ENCODE measurements at places on chromosomes 11 and 22.
A peak's percentile ranks its signal among the peaks of the same experiment; 100 is the strongest.

DNA sequence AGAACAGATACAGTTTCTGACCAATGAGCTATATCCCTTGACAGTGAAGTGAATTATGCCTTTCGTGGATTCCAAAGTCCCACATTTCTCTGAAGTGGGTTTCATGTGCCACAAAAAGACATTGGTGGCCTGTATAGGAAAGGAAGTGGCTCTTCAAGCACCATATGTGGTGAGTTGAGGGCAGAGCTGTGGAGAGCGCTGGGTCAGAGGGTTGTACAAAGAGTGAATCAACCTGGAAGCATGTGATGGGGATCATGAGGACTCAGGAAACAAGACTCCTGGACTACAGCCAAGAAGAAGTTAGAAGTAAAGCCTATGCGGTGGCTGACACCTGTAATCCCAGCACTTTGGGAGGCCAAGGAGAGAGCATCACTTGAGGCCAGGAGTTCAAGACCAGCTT, 579 bp upstream of the SLC5A4 start:
- no peak for DNase-seq

DNA sequence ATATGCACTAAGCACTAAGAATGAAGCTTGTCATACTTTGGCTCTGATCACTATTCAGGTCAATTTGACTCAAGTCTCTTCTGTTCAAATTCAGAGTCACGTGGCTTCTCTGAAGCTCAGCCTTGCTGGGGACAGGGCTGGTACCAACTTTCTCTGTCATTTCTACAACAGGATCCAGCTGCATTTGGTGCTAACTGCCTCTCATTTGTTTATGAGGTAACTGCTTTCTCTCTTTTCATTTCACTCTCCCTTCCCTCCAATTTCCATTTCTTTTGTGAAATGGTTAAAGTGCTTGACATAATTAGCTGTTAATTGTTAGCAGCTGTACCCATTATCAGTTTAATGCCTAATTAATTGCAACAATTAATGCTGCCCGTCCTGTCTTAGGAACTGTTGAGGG, 259.7 kb upstream of the PLET1 start:
- DNase-seq: no peak

GRCh38 chr11:13242564-13242963, 35.0 kb upstream of the BMAL1 start:
- no peak for DNase-seq

GRCh38 chr11:62604460-62605120, 2.9 kb upstream of the MTA2 start:
- no peak for DNase-seq

DNA sequence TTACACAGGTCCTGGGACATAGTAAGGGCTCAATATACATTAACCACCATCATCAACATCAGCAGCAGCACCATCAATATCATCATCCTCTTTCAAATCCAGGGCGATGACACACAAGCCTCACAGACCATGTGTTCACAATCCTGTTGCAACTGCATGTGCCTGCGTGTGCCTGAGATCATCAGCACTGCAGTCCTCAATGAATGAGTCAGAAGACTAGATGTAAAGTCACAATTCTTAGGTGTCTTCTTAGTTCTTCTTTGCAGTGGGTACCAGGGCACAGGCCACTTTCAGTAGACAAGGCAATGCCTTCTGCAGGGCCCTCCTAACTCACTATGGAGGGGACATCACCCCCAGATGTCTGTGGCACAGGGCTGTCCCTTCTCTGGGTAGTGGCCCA, 111.1 kb downstream of the MYO18B start:
- DNase-seq: no peak

GRCh38 chr22:33166206-33166605, 108.0 kb upstream of the SYN3 start:
- no peak for DNase-seq

DNA sequence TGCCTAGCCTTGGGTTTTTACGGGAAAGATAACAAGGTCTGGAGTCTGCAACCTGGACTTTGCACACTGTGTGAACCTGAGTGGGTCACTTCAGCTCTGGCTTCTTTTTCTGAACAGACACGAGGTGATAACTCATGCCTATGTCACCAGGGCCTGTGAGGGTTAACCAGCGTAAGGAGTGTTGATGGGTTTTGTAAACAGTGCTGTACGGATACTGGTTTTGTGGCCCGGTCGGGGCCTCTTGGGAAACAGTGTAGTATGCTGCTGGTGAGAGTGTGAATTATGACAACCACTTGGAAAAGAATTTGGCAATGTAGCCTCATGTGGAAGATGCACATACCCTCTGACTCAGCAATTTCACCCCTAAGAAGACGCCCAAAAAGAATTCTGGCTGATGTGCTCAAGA, 266.8 kb downstream of the MN1 start:
- DNase-seq: no peak

DNA sequence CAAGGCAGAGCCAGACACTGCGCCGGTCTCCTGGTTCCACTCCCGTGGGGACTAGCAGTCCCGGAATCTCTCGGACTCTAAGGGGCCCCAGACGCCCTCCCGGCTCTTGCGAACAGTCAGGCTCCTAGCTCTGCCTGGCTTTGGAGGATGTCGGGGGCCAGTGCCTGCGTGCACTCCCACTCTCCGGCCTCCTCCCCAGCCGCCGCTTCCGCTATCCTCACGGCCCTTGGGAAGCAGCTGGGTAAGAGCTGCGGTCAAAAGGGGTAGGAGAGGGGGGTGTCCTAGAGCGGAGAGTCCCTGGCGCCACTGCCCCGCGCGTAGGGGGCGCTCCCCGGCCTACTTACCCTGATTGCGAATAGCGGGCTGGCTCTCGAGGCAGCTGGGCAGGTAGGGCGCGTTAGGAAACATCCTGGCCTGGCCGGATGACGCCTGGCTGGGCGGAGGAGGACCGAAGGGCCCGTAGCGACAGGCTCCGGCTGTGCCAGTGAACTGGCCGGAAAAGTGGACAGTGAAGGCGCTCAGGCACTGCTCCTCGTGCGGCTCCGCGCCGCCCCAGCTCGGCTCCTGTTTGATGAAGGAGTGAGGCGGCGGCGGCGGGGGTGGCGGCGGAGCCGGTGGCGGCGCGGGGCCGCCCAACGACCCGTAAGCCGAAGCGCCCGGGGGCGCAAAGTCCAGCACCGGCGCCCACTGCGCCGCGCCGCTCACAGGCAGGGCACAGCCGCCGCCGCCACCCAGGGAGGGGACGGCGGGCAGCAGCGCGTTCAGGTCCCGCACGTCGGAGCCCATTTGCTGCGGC, 785 bp downstream of the WT1 start:
- peak; percentile 31 for DNase-seq

GRCh38 chr22:48425091-48425506, 1402.6 kb downstream of the BRD1 start:
- no peak for DNase-seq

DNA sequence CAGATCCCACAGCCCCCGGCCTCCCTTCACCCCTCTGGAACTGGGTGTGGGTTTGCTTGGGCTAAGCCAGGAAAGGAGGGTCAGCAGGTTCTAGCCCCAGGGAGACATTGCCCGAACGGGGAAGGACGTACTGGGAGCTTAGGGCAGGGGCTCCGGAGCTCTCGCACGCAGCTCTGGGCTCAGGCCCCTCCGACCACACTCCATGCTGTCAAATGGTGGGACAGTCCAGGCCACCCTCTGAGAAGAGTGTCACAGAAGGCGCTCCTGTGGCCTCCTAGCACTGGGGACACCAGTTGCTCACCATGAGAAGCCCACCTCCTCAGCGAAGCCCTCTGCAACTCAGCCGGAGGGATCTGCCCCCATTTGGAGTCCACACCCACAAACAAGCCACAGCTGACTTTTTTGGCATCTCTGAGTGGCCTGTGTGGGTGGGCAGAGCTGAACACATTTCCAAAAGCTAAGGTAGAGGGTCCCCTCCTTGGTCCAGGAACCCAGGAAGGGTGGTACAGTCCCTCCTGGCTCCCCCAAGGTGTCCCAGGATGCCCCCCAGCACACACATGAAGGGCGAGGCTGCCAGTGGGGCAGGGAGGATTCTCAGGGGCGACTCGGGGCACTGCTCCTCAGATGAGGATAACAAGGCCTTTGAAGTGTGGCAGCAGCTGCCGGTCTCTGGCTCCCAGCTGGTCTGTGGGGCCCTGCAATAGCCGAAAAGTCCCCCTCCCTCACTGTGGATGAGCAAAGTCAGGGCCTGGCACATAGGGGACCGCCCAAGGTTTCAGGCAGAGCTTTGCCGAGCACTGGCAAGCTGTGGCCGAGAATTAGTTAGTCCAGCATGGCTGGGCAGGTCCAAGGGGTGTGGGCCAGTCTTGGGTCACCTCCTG, 13.0 kb upstream of the TEF start:
- DNase-seq: no peak

GRCh38 chr11:8167796-8168195, 1.0 kb downstream of the RIC3 start:
- DNase-seq: no peak

DNA sequence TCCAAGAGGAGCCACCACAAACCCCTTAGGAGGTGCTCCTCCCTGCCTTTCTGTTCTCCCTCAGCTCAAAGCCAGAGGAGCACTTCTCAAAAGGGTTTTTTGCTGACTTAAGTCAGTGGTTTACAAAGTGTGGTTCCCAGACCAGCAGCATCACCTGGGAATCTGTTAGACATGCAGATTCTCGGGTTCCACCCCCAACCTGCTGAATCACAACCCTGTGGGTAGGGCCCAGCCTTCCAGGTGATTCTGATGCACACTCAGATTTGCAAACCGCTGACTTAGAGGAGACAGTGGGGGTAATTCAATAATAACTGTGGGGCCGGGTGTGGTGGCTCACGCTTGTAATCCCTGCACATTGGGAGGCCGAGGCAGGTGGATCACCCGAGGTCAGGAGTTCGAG, 22.8 kb downstream of the CREB3L1 start:
- DNase-seq: no peak

DNA sequence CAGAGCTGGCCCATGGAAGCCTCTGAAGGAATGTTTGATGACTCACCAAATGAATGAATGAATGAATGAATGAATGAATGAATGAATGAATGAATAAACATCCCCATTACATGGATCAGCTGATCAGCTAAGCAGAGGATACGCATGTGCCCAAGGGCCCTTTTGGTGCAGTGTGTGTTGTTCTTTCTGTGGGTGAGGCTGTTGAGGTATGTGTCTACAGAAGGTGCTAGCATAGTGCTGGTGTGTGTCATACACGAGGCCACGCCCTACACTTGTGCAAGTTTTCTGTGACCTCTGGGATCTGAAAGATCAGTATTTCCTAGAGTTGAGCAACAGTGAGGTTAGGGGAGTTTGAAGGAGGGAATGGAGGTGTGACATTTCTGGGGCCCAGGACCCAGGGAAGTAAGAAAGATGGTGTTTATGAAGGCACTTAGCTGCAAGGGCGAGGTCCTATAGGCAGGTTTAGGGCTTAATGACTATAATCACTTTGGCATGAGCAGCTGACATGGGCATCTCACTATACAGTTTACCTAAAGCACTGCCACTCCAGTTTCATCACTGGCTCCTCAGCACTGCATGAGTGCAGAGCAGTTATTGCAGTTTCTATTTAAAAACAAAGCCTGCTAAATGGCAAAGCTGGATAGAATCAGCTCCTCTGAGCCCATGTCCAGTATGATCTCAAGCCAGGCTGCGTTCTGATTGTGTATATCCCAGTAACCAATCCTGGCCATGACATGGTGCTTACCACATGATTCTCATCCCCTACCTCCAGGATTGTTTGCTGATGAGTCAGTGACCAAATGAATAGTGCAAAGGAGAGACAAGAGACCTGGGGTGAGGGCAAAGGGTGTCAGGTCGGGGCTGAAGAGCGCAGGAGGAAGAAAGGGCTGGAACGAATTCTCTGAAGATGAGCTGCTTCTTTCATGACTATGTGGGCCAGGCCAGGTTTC, 36.4 kb upstream of the E2F8 start:
- DNase-seq: no peak

- DNase-seq: peak; percentile 29
Measured at GRCh38 chr11:85953491-85954143, 98.4 kb downstream of the CCDC83 start.

DNA sequence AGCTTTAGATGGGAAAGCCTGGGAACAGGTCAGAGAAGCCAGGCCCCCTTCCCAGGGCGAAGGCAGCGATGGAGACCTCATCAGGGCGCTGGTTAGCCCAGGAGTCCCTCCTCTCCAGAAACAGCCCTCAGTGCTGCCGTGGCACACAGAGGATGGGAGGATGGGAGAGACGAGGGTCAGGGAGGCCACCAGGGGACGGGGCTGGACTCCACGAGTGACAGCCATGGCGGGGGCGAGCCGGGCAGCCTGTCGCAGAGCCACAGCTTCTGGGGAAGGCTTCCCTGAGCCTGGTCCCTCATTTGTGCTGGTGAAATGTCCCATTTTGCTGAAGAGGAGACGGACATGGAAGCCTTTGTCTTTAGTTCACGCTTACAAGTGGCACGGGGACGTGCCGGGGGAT, 1390.5 kb downstream of the TBC1D22A start:
- no peak for DNase-seq

- no peak for DNase-seq
Measured at GRCh38 chr11:118606844-118607228, 579 bp upstream of the PHLDB1 start.

- peak; percentile 48 for DNase-seq
Measured at GRCh38 chr11:95095858-95096587, 6.4 kb downstream of the ENDOD1 start.

- no peak for DNase-seq
Measured at GRCh38 chr22:24159650-24160049, 21.6 kb upstream of the SUSD2 start.

- no peak for DNase-seq
Measured at GRCh38 chr22:22867996-22868715, 19.5 kb upstream of the IGLL5 start.

- DNase-seq: no peak
Measured at GRCh38 chr11:109285465-109285864, 136.5 kb upstream of the C11orf87 start.
